MG63 (cell line): ENCODE measurements at places on chromosomes 11 and 22.

GRCh38 chr22:29799217-29799680, 32.1 kb downstream of the UQCR10 start:
- DNase-seq, result peak; percentile 97

DNA sequence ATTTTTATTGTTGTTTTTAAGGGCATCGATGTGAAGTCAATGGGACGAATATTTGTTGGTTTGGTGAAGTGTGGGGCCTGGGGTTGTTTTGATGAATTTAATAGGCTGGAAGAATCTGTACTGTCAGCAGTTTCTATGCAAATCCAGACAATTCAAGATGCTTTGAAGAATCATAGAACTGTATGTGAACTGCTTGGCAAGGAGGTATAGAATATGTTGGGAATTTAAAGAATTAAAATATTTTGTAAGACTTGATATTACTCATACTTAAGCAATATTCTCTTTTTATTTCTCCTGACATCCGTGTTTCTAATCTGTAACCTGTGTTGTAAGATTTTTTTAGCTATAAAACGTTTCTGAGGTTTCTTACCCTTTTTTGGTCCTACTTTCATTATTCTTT, 61.6 kb downstream of the DYNC2H1 start:
- no peak for DNase-seq

DNA sequence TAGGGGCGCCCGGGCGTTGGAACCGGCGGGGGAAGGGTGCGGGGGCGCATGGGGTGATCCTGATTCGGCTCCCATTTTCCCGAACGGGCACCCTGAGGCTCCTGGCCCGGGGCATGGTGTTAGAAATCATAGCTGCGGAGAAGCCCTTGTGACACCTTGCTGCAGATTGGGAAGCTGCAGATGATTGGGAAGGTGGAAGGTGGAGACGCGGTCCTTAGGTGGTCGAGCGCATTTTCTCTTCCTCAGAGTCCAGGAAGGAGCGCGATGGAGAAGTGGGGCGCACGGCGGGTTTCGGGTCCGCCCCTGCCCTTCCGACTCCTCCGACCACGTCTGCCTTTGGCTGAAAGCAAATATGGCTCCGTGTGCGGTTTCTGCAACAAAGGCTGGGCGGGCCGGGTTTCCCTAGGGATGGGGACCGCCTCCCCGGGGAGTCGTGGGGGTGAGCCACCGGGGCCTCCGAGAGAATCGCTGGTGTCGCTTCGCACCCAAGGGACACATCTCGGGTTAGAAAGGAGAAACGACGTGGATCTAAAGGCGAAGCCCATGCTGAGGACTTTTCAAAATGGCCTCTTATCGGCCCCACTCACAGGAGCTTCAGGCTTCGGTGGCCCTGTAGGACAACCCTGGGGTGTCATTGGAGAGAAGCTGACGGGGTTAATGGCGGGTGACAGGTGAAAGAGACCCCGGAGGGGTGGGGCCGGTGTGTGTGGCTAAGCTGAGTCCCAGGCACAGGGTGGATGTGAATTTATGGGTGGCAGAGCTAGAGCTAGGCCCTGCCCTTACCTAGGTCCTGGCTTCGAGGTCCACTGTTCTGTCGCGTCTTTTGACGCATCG, 707 bp upstream of the FTH1 start:
- DNase-seq, result no peak

- DNase-seq, result no peak
Observed at GRCh38 chr11:95698676-95699557, 90.7 kb downstream of the FAM76B start.

DNA sequence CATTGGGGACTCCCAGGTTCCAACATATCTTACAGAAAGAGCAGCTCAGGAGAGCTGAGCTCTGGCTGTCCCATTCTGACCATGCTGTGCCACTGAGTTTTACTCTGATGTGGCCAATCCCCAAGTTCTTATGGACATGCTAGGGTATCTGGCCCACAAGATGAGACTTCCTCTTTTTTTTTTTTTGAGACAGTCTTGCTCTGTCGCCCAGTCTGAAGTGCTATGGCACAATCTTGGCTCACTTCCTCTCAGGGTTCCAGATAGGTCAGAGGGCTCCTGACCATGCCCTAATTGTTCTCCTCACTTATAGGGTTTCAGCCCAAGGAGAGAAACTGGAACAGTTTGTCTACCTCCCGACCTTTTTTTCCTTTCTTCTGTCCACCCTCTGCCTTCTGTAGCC, 152.3 kb upstream of the CCDC90B start:
- no peak for DNase-seq
